Globus pallidus (tissue), 1 donor: ENCODE measurements at places on chromosomes 4 and X.
A peak's percentile ranks its signal among the peaks of the same experiment; 100 is the strongest.

- DNase-seq: no peak
Measured at GRCh38 chrX:78759081-78759480, 11.6 kb downstream of the LPAR4 start.

DNA sequence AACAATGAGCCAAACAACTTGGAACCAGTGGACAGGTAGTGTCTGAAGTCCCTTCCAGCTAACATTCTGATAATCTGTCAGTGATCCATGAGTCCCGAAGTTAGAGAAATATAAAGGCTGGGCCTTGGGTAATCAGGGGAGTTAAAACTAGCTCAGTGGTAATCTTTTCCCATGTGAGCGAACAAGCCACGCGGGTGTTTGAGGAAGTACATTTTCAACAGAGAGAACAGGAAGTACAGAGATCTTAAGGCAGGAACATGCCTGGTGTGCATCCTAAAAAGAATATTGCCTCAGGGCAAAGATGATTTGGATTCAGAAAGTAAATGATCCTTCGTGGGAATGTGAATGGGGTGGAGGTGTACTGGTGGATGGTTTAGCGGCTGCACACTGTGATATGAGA lies 42.9 kb downstream of the FNIP2 start:
- peak; percentile 51 for DNase-seq

GRCh38 chr4:172155838-172156345 lies 342.7 kb downstream of the GALNTL6 start:
- DNase-seq: no peak

DNA sequence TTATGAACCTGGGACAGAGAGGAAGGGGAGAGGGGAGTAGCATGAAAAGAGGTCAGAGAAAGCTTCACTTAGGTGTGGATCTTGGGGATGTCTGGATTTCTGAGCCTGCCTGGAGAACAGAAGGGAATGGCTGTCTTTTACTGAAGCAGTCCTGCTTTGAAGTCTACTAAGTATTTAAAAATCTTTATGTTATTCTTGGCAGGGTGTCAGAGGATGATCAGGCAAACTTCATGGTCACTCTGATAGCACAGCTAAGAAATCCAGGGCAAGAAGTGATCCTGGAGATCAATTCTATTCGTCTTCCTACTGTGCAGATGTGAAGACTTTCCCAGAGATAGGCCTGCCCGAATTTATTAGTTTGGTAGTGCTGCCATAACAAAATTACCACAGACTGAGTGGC lies 464.4 kb upstream of the BOD1L1 start:
- no peak for DNase-seq

GRCh38 chr4:70704215-70704930 lies 16.0 kb downstream of the UTP3 start:
- DNase-seq: peak; percentile 75

DNA sequence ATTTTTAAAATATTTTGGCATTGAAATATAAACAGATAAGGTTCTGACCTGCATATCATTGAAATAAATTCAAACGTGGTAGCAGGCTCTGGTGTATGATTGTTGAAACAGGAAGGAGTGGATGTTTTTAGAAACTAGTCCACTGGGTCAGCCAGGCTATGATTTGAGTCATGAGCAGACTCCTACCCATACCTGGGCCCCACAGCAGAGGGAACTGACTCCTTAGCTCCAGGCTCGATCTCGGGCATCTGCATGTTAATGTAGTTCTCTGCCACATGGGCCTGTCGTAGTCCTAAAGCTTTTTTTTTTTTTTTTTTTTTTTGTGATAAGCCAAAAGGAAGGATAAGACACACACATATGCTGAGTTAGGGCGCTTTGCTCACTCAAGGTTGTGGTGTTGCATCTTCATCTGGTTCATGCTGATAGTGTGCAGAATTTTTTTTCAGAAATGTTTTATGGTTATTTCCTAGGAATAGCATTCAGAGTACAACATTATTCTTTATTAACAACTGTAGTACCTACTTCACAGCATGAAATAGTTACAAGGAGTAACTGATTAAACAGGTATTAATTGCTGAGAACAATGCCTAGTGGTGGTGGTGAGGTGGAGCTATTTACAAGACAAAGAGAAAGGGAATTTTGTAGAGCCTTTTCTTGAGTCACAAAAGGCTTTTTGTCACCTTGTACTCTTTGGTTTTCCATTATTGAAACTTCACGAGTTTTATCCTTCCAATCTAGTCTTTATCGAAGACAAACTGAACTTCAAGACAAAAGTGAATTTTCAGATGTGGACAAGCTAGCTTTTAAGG lies 27.3 kb downstream of the OFD1 start:
- DNase-seq: no peak

- no peak for DNase-seq
Measured at GRCh38 chrX:128458888-128459287, 406.7 kb upstream of the ACTRT1 start.

DNA sequence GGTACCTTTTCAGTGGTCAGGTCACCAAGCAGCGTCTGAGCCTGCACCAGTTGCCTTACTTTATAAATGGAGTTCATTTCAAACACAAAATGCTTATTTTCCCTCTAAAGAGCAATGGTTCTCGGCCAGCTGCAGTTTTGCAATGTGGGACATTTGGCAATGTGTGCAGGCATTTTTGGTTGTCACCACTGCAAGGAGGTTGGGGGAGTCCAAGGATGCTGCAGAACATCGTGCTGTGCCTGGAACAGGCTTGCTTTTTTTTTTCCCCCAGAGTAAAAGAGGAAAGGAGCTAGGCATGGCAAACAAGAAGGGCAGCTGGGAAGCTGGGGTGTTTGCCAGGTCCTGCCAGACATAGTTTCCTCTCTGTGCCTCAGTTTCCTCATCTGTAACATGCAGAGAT lies 115.6 kb downstream of the GPR143 start:
- no peak for DNase-seq

DNA sequence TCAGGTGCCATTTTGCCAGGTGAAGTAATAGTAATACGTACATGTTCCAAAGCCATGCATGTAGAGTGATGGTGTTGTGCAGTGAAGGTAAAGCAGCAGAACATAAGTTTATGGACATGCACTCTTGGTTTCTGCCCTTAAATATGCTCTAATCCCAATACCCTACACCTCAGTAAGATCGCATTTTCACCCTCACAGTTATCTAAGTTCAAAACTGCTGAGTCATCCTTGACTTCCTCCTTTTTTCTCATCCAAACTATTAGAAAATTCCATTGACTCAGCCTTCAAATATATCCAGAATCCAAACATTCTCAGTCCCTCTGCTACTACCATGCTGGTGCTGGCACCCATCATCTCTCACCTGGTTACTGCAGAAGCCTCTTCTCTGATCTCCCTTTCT lies 652.9 kb upstream of the IGFBP7 start:
- DNase-seq: no peak

- no peak for DNase-seq
Measured at GRCh38 chrX:153723351-153724251, 586 bp downstream of the BCAP31 start.

- no peak for DNase-seq
Measured at GRCh38 chrX:47898024-47898423, 61.3 kb downstream of the ZNF81 start.

GRCh38 chr4:177287255-177287654 lies 22.4 kb upstream of the NEIL3 start:
- no peak for DNase-seq

GRCh38 chr4:138223231-138223910 lies 18.8 kb downstream of the SLC7A11 start:
- no peak for DNase-seq

DNA sequence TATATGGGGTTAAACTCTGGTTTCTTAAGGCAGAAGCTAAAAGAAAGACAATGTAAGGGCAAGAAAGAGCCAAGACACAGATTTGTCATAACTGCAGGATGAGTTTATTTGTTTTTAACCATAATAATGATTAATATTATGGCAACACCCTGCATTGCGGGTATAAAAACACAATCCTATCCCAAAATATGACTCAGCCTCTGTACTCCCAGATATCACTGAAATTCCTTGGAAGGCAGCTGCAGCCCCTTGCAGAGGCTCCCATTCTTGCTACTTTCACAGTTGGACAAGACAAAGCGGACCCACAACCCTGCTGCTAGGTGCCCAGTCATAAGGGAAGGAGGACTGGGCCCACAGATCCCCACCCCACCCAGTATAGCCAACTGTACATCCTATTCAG lies 20.4 kb upstream of the FGF16 start:
- DNase-seq: no peak
